CD4-positive, alpha-beta T cell treated with Interleukin-4 for 4 hours (primary cell): ENCODE measurements at places on chromosomes 16 and 17.
A peak's percentile ranks its signal among the peaks of the same experiment; 100 is the strongest.

DNA sequence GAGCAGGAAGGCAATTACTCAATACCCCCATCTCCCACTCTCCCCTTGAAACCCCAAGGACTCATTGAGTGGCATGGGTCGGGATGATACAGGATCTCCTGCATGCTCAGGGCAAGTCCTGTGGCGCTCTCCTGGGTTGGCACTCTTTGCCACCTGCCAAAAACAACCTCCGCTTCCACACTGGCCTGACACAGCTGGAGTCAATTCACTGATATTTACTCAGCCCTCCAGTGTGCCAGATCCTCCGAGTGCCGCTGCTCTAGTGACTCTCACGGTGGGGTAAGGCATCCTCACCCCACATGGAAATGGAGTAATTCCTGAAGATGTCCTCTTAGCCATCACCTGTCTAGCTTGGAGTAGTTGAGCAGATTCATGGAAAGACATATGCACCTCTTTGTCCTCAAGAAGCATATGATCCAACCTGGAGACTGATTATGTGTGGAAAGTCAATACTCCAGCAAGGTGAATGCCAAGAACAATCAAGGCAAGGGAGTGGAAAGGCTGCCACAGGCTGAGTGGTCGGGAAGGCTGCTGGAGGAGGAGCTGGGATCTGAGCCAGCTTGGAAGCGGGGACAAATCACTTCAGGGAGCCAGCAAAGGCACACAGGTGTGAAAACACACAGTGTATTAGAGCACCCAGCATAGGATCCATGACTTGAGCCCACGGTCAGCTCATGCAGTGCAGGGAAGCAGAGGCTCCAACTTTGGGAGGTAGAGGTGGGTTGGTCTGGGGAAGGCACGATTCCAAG, 12.6 kb upstream of the GOSR2 start:
- no peak for DNase-seq

DNA sequence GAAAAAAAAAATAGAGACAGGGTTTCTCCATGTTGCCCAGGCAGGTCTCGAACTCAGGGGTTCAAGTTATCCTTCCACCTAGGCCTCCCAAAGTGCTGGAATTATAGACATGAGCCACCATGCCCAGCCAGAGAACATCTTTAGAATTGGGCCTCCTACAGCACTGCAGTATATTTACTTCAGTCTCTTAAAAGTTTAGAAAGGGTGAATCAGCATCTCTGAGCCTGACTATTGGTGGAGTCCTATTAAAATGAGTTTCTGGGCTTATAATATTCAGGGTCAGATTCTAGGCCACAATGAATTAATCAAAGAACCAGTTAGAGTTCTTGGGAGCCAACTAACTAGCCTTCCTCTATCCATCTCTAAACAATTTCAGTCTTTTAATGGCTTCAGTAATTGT, 22.8 kb downstream of the TADA2A start:
- DNase-seq: no peak

DNA sequence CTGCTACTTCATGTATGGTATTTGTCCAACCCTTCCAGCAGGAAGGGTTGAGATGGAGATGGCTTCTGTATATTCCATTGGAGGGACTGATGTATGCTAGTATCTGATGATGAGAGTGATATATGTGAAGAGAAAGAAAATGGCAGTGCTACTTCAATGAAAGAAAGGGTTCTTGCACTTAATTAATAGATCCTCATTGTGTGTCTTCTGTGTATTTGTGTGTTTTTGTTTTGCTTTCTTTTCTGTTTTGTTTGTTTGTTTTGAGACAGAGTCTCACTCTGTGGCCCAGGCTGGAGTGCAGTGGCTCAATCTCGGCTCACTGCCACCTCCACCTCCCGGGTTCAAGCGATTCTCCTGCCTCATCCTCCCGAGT, 61.2 kb upstream of the CRYM start:
- no peak for DNase-seq

GRCh38 chr17:4506892-4507291, 8.2 kb downstream of the SPNS2 start:
- no peak for DNase-seq

- DNase-seq: no peak
These were observed 498 bp downstream of the SMYD4 start for GRCh38 chr17:1829216-1829591.

- DNase-seq: no peak
These were observed 37.0 kb upstream of the HAPSTR1 start for GRCh38 chr16:9054460-9054859.

- no peak for DNase-seq
These were observed 13.5 kb downstream of the ACTG1 start for GRCh38 chr17:81498953-81499600.

DNA sequence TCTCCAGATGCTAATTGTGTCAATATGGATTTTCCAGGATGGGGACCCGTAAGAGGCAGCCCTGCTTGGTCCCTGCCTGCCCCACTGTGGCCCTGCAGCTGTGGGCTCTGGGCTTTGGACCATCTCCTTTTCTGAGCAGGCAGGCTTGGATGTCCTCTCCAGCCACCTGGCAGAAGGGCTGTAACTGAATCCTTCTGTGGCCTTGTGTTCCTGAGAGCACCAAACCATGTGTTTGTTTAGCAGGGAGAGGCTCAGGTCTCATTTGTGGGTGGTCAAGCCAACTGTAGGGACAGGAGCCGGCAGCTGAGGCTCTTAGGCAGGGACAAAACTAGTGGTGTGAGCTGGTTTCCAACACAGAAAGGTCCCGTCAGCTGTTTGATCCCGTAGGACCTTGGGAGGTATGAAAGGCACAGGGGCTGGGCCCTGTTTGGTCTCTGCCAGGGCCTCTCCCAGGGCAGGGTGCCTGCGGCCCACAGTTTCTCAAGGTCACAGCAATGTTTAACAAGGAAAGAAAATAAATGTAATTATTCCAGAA, 18.5 kb downstream of the SEC14L5 start:
- no peak for DNase-seq

- no peak for DNase-seq
These were observed 425.1 kb downstream of the UTP18 start for GRCh38 chr17:51685287-51685909.

GRCh38 chr16:84548971-84549844, 44.7 kb upstream of the MEAK7 start:
- peak; percentile 63 for DNase-seq

DNA sequence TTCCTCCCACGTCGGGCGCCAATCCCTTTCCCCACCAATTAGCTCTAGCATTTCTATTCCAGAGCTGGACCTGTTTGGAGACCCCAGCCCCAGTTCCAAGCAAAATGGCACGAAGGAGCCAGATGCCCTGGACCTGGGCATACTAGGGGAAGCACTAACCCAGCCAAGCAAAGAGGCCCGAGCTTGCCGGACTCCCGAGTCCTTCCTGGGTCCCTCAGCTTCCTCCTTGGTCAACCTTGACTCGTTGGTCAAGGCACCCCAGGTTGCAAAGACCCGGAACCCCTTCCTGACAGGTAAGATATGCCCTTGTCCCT, 5.6 kb upstream of the SPATA20 start:
- DNase-seq: no peak

DNA sequence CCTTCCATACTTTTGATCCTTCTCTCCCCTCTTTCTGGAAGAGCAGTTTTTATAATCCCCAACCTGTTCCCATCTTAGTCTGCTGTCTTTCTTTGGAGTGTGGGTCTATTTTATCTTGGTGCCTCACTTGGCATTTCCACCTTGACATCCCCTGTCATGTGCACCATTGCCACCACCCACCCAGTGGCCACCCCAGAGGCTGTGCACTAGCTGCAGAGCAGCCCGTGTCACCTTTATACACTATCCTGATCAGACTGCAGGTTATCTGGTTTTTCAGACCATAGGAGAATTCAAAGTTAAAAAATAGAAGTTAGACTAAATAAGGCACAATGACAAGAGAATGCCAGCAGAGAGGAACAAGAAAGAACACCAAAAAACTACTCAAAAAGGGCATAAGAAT, 43.8 kb downstream of the TANGO6 start:
- no peak for DNase-seq

- no peak for DNase-seq
These were observed 182 bp upstream of the SPECC1 start for GRCh38 chr17:20009052-20009301.

DNA sequence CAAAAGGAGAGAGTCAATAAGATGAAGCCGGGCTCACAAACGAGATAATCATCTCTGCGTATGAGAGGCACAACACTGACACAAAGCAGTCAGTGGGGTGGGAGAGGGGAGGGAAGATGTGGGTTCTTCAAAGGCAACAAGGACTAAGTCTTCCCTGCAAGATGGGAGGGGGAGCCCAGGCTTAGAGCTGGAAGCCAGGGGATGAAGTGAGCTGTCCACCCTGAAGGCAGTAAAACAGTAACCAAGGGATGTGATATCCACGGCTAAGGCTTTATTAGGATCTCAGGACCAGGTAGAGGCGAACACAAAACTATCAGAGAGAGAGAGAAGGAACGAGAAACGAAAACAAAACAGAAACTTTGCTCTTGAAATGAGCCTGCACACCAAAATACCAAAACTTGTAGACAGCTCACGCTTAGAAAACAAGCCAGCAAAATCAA, 115.9 kb downstream of the DYNLRB2 start:
- peak; percentile 46 for DNase-seq
